PC-3 (cell line): ENCODE measurements at places on chromosomes 6 and 20. TPM values are rescaled to one million over a fixed set of nuclear protein-coding genes. Genes with fewer than 3 reads are reported as not detected.

Gene MAFB
- 0.04 TPM in 1 of 2 replicates, not detected in the other for total RNA-seq

Gene ZBTB46
- total RNA-seq: 2.8 and 7.3 TPM in 2 replicates

Gene HRH3
- total RNA-seq: not detected in 2 replicates

Gene CABLES2
- total RNA-seq: 12.4 and 13.5 TPM in 2 replicates

Gene MMP24
- total RNA-seq: 0.52 and 0.91 TPM in 2 replicates

Gene ZNF76
- total RNA-seq: 17.9 and 20.8 TPM in 2 replicates

Gene CALHM6
- total RNA-seq: not detected in 2 replicates

Gene TRIM39
- total RNA-seq: 17.9 and 24.8 TPM in 2 replicates

Gene MUC22
- total RNA-seq: 0.06 TPM in 1 of 2 replicates, not detected in the other

Gene ZC3H12D
- total RNA-seq: not detected in 2 replicates

Gene LAMA4
- 9.4 and 18.3 TPM in 2 replicates for total RNA-seq

Gene SOX4
- 46.1 and 62.8 TPM in 2 replicates for total RNA-seq

Gene AGPAT4
- 3.8 and 3.9 TPM in 2 replicates for total RNA-seq

Gene DYNLT2
- total RNA-seq: 0.51 and 1.5 TPM in 2 replicates

Gene GCNT2
- total RNA-seq: 15.5 and 18.3 TPM in 2 replicates

Gene PRICKLE4
- total RNA-seq: 0.26 and 1.7 TPM in 2 replicates

Gene TMEM151B
- not detected in 2 replicates for total RNA-seq

Gene RPL10A
- 1,114 and 1,509 TPM in 2 replicates for total RNA-seq

Gene TMEM200A
- 0.40 TPM in 1 of 2 replicates, not detected in the other for total RNA-seq

Gene TINAG
- not detected in 2 replicates for total RNA-seq

Gene LRRC1
- total RNA-seq: 18.1 and 19.4 TPM in 2 replicates

Gene TFAP2A
- 29.4 and 35.5 TPM in 2 replicates for total RNA-seq

Gene GRM1
- total RNA-seq: 0.11 TPM in 1 of 2 replicates, not detected in the other

Gene GNL1
- total RNA-seq: 34.7 and 46.7 TPM in 2 replicates

Gene MAP7
- 13.9 and 25.3 TPM in 2 replicates for total RNA-seq

Gene COL9A3
- total RNA-seq: 14.3 and 17.7 TPM in 2 replicates

Gene MEI4
- not detected in 2 replicates for total RNA-seq

Gene MYLK4
- 0.11 and 0.23 TPM in 2 replicates for total RNA-seq

Gene CLVS2
- total RNA-seq: not detected in 2 replicates

Gene TRAPPC3L
- total RNA-seq: not detected in 2 replicates

Gene ARMH2
- total RNA-seq: not detected in 2 replicates

Gene ELOVL2
- total RNA-seq: 0.91 and 1.8 TPM in 2 replicates

Gene CRIP3
- 0.29 TPM in 2 replicates for total RNA-seq

Gene NTSR1
- total RNA-seq: 7.8 and 10.6 TPM in 2 replicates

Gene NHSL1
- 4.8 and 6.1 TPM in 2 replicates for total RNA-seq

Gene FILIP1
- total RNA-seq: not detected in 2 replicates

Gene ACOT13
- total RNA-seq: 13.5 and 17.9 TPM in 2 replicates

Gene L3MBTL1
- total RNA-seq: 9.9 and 20.7 TPM in 2 replicates

Gene FAM83D
- 69.6 and 81.4 TPM in 2 replicates for total RNA-seq

Gene PKIB
- total RNA-seq: 22.4 and 28.0 TPM in 2 replicates

Gene GTSF1L
- total RNA-seq: 0.52 TPM in 1 of 2 replicates, not detected in the other

Gene VARS1
- 89.8 and 130 TPM in 2 replicates for total RNA-seq

Gene PPP1R14C
- 1.1 and 3.0 TPM in 2 replicates for total RNA-seq

Gene PDCD2
- total RNA-seq: 77.2 and 95.4 TPM in 2 replicates

Gene PREX1
- total RNA-seq: 18.9 and 22.1 TPM in 2 replicates

Gene MRAP2
- total RNA-seq: 0.07 and 0.12 TPM in 2 replicates

Gene BTNL2
- total RNA-seq: not detected in 2 replicates
